ENCODE measurements at places on chromosomes 7 and 10.

GRCh38 chr7:28362812-28363211 is 49.5 kb upstream of the CREB5 start:
- DNase-seq = no peak

GRCh38 chr10:100987685-100988049 is 324 bp downstream of the TWNK start:
- DNase-seq = no peak

GRCh38 chr7:156152390-156152789 is 340.1 kb upstream of the SHH start:
- no peak for DNase-seq

- DNase-seq = no peak
Observed at GRCh38 chr7:85164376-85164775, 22.5 kb downstream of the SEMA3D start.

DNA sequence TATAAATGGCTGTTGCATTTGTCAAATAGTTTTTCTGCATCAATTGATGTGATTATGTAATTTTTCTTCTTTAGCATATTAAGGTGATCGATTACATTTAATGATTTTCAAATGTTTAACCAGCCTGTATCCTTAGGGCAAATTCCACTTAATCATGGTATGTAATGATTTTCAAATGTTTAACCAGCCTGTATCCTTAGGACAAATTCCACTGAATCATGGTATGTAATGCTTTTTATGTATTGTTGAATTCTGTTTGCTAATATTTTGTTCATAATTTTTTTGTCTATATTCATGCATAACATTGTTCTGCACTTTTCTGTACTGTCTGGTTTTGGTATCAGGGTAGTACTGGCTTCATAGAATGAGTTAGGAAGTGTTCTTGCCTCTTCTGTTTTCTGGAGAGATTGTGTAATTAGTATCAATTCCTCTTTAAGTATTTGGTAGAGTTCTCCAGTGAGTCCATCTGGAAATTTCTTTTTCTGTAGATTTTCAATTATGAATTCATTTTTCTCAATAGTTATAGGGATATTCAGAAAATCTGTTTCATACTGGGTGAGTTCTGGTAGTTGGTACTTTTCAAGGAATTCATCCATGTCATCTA is 393.2 kb upstream of the FOXK1 start:
- no peak for DNase-seq

DNA sequence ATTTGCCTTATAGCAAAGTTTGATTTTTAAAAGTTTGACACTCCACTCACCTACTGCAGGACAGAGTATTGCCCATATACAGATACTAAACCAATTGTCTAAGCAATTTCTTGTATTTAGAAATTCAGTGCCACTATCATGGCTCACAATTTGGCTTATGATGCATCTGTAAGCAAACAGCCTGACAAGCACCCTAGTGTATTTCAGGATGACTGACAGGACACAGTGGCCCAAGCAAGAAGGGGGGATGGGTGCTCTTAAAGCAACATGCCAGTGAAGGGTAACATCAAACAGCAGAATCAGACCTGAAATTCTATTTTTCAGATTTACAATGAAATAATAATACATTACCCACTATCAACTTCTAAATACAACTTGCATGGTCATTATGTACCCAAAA is 30.5 kb downstream of the CTNNA3 start:
- DNase-seq = no peak

- DNase-seq = no peak
Observed at GRCh38 chr10:31317652-31318381, 1.2 kb upstream of the ZEB1 start.

GRCh38 chr10:72276013-72276387 is 2.3 kb downstream of the DDIT4 start:
- DNase-seq = no peak

DNA sequence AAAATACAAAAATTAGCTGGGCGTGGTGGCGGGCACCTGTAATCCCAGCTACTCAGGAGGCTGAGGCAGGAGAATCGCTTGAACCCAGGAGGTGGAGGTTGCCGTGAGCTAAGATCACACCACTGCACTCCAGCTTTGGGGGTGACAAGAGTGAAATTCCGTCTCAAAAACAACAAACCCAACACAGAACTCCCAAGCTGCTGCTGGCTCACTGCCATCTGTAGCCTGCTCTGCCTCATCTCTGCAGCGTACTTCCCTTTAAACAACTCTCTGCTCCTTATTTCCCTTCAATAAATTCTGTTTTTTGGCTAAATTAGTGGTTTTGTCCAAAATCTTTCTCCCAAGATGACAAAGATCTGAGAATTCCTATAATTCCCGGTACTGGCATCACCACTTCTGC is 189.2 kb upstream of the GALNT17 start:
- no peak for DNase-seq

DNA sequence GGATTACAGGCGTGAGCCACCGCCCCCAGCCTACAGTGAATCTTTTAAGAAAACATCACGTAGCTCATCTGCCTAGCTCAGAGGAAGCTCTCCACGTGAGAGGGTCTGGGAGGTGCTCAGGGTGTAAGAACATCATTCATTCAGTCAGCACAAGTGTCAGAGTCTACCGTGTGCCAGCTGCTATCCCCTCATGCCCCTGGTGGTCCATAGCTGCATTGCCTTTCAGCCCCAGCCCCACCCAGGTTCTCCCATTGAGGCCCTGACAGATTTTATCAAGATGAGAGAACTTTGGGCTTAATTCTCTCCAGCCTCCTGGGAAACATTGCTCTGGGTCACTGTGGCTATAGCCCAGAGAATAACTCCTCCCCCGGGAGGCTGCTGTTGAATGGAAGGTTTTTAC is 45.1 kb downstream of the ZNF503 start:
- DNase-seq = no peak

DNA sequence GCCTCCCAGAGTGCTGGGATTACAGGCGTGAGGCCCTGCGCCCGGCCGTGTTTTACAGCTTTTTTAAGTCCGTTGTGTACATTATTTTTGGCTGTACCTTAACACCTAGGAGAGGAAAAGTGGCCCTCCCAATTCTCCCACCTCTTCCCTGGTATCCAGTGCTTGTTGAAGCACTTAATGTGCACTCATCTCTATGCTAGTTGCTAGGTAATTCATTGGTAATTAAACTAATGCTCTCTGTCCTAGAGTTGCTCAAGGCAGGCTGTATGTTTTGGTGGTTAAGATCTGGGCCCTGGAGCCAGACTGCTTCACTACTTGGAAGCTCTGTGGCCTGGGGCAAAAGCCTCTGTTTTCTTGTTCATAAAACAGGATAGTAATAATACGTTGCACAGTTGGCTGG is 19.6 kb downstream of the AVPI1 start:
- no peak for DNase-seq

DNA sequence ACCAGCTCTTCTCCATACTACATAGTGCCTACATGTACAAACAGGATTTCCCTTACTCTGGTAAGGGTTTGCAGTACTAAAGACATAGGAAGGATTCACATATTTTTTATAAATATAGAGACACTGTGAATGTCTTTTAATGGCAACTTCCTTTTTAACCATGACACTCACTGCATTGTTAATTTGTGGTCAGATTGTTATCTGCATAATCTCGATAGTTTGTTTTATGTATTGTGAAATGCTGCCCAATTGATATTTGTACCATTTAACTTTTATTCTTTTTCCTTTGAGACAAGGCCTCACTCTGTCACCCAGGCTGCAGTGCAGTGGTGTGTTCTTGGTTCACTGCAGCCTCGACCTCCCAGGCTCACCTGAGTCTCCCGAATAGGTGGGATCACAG is 39.7 kb downstream of the SP8 start:
- DNase-seq = no peak

- DNase-seq = no peak
Observed at GRCh38 chr10:13658264-13658663, 71.5 kb downstream of the PRPF18 start.

GRCh38 chr10:55174419-55174818 is 373.4 kb upstream of the PCDH15 start:
- no peak for DNase-seq

DNA sequence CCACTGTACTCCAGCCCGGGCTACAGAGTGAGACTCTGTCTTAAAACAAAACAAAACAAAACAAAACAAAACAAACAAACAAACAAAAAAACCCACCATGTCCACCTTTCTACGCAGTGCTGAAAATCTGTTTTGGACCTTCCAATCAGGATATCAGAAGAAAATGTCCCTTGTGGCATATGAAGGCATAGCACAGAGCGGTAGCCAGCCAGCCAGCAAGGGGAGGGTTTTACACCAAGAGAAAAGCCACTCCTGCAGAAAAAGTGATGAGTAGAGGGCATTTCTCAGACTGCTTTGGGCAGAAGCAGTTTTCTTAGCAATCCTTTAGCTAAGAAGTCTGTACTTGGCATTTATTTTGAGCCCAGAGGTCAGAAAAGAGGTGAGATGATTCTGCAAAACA is 612.2 kb downstream of the TYW1 start:
- no peak for DNase-seq

DNA sequence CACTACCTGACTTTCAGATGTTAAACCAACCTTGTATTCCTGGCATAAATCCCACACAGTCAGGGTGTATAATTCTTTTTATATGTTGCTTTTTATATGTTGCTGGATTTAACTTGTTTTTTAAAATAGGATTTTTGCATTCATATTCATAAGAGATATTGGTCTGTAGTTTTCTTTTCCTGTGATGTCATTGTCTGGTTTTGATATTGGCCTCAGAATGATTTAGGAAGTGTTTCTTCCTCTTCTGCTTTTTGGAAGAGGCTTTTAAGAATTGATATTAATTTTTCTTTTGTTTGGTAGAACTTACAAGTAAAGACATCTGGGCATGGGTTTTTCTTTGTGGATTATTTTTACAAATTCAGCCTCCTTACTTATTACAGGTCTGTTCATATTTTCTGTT is 93.1 kb downstream of the CARD11 start:
- no peak for DNase-seq

DNA sequence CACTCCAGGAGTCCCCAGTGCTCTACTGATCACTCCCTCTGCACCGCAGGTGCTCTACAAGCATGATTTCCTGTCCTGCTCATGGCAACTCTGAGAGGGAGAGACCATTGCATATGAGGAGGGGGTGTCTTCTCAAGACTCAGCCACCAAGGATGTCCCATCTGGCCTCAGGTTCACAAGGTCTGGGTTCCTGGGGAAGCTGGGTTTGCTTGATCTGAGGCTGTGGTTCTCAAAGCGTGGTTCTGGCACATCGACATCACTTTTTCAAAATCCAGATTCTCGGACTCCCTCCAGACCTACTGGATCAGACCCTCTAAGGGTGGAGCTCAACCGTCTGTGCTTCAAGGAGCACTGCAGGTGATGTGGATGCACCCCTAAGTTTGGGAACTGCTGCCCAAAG is 247.5 kb downstream of the PLXNA4 start:
- DNase-seq = no peak

GRCh38 chr10:63266391-63267316 is 133.5 kb downstream of the NRBF2 start:
- DNase-seq = no peak

GRCh38 chr10:110612629-110613028 is 31.5 kb upstream of the RBM20 start:
- no peak for DNase-seq

- no peak for DNase-seq
Observed at GRCh38 chr10:22724773-22725172, 10.4 kb upstream of the PIP4K2A start.

DNA sequence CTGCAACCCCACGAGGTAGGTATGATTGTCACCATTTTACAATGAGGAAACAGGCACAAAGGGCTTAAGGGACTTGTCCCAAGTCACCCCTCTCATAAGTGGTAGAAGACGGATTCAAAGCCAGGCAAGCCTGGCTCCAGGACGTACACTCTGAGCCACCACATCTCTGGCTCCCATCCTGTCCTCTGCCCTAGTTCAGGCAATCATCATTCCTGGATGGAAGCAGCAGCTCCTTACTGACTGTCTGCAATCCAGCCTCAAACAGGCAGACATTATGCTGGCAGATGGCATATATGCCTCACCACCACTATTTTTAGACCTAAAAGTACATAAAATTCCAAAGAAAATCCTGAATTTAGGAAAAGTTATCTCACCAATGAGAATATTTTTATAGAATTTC is 100.7 kb downstream of the USP6NL start:
- no peak for DNase-seq

DNA sequence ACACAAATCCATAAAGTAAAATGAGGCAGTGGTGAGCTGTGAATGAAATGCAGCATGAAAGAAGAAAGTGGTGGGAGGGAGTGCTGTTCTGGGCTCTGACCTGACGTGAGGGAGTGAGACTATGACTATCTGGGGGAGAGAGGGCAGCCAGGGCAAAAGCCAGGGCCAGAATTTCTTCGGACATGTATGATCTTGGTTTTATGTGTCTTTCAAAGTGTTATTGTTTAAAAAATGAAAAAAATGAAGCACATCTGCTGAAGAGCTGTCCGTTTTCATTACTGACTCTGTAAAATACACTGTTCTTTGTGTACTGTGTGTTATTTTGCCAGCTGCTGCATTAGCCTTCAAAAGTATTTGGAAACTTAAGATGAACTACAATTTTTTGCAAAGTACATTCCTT is 70.2 kb upstream of the KLF14 start:
- DNase-seq = no peak

DNA sequence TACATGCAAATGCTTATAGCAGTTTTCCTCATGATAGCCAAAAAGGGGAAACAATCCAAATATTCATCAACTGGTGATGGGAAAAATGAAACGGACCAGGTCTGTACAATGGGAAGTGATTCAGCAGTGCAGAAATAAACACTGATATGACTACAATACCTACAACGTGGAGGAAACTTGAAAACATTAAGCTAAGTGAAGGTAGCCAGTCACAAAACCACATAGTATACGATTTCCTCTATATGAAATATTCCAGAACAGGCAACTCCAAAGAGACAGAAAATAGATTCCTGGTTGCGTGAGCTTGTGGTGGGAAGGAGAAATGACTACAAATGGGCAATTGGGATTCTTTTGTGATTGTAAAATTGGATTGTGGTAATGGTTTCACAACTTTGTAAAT is 263.1 kb upstream of the PITRM1 start:
- DNase-seq = no peak

DNA sequence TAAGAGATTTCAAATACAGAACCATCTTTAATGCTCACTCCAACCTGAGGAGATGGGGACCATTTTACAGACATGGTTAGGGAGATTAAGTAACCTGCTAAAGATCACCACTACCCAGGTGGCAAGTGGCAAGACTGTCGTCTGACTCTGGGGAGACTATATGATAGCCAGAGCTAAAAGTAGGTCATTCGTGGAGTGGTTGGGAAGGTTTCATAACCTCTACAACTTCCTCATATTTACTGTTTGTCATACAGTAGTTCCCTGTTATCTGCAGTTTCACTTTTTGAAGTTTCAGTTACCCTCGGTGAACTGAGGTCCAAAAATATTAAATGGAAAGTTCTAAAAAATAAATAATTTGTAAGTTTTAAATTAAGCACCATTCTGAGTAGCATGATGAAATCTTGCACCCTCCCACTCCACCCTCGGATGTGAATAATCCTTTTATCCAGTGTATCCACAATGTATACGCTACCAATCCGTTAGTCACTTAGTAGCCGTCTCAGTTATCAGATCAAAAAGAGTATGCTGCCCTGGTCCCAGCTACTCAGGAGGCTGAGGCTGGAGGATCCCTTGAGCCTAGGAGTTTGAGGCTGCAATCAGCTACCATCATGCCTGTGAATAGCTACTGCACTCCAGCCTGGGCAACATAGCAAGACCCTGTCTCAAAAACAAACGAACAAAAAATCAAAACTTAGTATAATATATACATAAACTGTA is 14.9 kb upstream of the LGI1 start:
- no peak for DNase-seq

Data from Right ventricle myocardium inferior (tissue), 1 donor.